Activated T-helper 1 cell treated with anti-CD3 and anti-CD28 coated beads, Interleukin-12 subunit alpha, Interleukin-12 subunit beta, Interleukin-2, Interleukin-4 antibody, amounts not matched to agents 30 ng/mL and 10 ng/mL and 1 ng/mL, durations not matched to agents 14 hours and 24 hours and 36 hours (primary cell): ENCODE measurements at places on chromosomes 1 and 21. TPM values are rescaled to one million over a fixed set of nuclear protein-coding genes. Genes with fewer than 3 reads are reported as not detected.

DNA sequence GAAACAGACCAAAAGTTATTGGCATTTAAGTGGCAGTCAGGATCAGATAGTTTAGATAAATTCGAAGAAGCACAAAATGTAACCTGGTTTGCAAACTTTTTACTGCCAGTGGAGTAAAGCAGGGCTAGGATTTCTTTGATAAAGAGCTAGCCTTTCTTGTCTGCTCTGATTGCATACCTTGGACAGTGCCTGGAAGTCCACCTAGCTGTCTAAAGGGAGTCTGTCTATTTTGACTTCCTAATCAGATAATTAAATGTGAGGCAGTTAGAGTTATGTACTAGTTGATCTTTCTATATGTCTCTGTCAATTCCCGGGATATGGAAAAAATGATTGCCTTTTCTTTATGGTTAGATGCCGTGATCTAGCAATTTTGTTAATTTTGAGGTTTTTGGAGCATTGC, 4.1 kb downstream of the GPSM2 start:
- no peak for DNase-seq

DNA sequence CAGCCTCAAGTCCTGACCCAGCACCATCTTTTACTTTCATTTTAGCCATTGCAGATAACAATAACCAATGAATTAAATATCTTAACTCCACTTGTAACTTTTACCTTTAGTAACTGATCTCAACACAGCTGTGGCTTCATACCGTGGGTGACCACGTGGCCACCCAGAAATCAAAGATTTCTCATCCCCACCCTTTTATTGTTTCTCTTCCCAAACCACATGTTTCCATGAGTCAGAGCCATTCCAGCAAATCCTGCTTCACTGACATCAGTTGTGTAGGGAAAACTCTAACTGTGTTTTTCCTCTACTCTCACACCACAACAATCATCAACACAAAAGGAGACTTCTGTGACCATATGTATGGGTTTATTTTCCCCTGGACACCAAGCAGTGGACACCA, 25.1 kb upstream of the BRDT start:
- no peak for DNase-seq

GRCh38 chr21:38524168-38525153, 26.2 kb upstream of the ERG start:
- no peak for DNase-seq

GRCh38 chr1:23555986-23556634, 3.2 kb downstream of the ID3 start:
- no peak for DNase-seq

DNA sequence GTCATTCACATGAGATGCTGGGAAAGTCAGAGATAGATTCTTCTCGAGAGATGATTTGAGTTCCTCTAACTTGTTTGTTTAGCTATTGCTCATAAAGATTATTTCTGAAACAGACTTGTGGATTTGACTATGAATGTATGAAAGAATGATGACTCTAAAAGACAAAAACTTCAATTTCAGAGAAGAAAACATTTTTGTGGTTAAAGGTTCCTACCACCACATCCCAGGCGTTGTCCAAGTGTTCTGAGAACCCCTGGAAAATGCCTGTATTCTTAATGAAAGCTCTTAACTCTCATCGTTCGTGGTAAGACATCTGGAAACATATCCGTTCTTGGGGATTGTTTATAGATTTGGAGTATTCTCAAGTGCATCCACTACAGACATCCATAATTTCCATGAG, 228.7 kb downstream of the BARHL2 start:
- no peak for DNase-seq

The DNAJC28 gene
- total RNA-seq: 0.12 and 0.18 TPM in 2 replicates

- DNase-seq: no peak
These were observed 186.4 kb upstream of the ZNHIT6 start for GRCh38 chr1:85894651-85895050.

The CNR2 gene
- not detected in 2 replicates for total RNA-seq

The LCE3A gene
- not detected in 2 replicates for total RNA-seq

The FGR gene
- 0.21 and 0.27 TPM in 2 replicates for total RNA-seq
